ENCODE measurements at places on chromosomes 2 and 18.
A peak's percentile ranks its signal among the peaks of the same experiment; 100 is the strongest.

GRCh38 chr2:83143946-83144345 is 1315.1 kb downstream of the SUCLG1 start:
- DNase-seq, result no peak

DNA sequence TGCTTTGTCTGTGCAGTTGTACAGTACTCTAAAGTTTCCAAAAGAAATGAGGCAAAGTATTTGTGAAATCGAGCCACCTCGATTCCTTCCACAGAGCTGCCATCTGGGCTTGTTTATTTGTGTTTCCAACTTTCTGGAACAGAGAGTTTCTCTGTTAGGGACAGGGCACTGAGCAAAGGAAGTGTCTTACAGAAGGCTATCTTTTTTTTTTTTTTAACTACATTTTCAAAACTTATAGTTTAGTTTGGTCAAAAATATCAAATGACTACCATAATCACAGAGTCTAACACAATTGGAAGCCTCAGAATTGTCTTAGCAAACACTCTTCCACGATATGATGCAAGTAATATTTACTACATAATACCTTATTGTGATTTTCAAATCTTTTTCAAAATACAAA is 796 bp downstream of the RFTN2 start:
- DNase-seq, result no peak

- DNase-seq, result no peak
These were observed 65.5 kb downstream of the LONRF2 start for GRCh38 chr2:100256849-100257248.

GRCh38 chr2:240463274-240463865 is 27.9 kb downstream of the GPC1 start:
- DNase-seq, result no peak

DNA sequence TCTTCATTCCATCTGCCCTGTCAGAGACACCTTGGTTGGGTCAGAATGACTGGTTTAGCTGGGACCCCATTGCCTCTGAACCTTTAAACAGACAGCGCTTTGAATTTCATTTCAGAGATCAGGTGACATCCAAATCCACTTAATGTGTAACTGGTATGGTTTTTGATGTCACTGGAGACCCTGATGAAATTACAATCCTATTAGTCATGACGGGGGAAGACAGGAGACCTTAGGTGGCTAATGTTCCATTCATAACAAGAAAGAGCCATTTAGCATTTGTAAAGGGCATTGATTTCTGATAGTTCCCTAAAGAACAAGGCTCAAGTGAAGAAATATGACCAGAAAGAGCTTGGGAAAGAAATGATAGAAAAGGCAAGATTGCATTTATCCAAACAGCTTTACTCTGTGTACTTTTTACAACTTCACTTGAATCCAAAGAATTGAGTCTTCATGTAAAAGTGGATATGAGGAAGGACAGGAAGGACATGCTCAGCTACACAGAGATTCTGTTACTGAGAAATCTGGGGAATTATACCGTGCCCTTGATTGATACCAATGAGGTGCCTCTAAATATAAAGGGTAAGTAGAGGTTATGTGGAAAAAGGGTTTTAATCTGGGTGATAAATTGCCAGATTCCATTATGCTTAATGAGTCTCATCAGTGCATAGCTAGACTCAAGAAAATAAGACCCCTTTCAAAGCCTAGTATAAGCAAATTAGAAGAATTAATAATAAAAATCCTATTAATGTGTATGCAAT is 198.2 kb downstream of the NCKAP5 start:
- no peak for DNase-seq

DNA sequence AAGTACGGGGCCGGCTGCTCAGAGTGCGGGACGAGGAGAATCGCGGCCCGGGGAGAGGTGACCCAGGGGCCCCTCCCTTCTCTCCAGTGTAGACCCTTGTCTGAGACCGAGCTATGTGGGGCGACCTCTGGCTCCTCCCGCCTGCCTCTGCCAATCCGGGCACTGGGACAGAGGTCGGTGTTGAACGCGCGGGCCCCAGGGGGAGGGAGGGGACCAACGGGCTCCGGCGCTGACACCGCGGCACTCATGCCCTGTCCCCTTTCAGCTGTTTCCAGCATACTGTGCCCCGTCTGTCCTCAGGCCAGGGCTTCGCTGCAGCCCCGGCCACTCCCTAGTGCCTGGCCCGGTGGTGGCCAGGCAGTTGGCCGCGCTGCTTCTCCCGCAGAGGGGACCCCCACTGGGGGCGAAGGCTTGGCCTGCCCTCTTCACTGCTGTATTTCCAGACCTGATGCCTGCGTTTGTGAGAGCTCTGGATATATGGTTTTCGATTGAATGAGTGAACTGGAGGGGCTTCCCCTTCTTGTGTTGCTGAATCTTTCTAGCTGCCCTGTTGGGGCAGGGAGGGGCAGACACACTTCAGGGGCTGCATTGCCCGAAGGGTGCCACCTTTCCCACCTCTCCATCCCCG is 809 bp downstream of the DBI start:
- peak; percentile 64 for DNase-seq

- DNase-seq, result no peak
These were observed 136.1 kb upstream of the NOSTRIN start for GRCh38 chr2:168666339-168666738.

- no peak for DNase-seq
These were observed 721.2 kb downstream of the GALR1 start for GRCh38 chr18:77970814-77971213.

DNA sequence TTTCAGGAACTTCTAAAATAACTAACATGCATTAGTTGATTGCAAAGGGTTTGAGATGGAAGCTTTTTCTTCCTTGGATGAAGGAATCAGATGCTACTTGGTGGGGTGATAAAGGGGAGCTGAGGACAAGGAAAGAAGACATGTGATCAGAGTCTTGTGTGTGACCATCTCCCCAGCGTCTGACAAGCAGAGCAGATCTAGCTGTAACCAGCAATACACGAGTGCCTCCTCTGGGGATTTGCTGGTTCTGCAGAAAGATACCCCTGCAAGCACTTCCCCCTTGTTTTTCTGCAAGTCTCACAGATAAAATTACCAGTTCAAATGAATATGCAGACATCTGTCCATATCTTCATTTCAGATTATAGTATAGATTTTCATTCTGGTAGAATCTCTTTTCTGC is 2.7 kb downstream of the CDH7 start:
- peak; percentile 3 for DNase-seq

- DNase-seq, result peak; percentile 93
These were observed at the start of gene BOLA3 for GRCh38 chr2:74147727-74148456. Gene BOLA3 (minus strand): TSS chr2:74147912. CDS start chr2:74147874, 38 bp downstream.

DNA sequence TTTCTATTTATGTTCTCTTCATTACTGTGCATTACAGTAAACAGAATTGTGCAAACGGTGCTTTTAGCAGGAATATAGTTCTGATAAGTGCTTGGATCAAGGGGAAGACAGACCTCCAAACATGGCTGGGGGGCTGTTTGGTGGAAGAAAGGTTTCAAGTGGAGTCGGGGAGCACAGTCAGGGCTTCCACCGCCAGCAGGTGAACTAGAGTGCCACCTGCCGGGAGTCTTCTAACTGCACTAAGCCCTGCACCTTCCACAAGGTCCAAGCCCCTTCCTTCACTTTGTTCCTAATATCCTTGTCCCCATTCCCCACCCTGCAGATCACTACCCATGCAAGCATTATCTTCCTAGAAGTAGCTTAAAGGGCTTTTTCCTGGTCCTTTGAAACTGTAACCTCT is 11.1 kb downstream of the ONECUT2 start:
- peak; percentile 48 for DNase-seq

GRCh38 chr2:222844323-222844722 is 16.5 kb upstream of the ACSL3 start:
- DNase-seq, result no peak

GRCh38 chr2:21317131-21317530 is 193.4 kb downstream of the TDRD15 start:
- DNase-seq, result peak; percentile 63

GRCh38 chr2:145743011-145743410 is 1223.1 kb upstream of the ZEB2 start:
- no peak for DNase-seq

DNA sequence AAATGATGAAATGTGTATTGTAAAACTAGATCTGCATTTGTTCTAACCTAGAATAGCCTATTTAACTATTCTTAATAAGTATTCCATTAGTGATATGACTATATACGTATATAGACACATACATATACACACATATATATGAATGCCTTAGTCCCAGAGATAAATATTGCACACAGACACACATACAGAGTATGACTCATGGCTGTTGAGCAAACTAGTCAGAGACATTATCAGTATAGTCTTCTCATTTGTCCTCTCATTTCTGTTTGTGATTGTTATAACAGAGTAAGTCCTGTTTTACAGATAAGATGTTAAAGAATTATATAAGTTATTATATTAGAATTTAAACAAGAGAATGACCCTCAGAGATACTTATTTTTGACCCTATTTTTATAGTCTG is 202.5 kb downstream of the CCDC102B start:
- no peak for DNase-seq

GRCh38 chr2:175350105-175350504 is 168.6 kb upstream of the ATP5MC3 start:
- no peak for DNase-seq
